Activated CD4-positive, CD25-positive, alpha-beta regulatory T cell treated with anti-CD3 and anti-CD28 coated beads, Interleukin-2, amount 50 U/mL, for 16 hours (primary cell): ENCODE measurements at places on chromosomes 4 and X.

- DNase-seq, result no peak
Observed at GRCh38 chrX:133646719-133647116, 231.4 kb upstream of the GPC4 start.

DNA sequence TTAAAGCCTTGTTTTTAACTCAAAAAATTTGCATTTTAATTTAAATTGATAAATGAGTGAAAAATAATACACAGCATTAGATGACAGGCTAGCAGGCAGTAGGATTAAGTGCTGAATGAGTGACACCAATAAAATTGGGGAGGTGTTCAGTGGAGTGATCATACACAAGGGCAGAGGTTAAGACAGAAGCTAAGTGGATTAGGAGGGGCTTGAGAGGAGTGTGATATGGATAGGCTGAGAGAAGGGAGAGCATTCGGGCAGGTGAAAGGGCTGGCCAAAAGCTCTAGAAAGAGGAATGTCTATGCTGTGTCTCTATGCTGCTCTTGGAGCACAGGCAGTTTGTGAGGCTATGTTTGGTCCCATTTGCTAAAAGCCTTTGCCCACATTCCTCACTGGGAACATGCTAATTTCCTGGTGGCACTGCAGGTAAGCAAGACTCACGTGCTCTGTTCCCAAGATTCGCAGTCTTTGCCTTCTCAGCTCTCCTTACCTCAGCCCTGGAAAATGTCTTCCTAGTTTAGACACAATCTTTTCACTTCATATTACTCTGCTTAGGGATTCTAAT lies 52.8 kb upstream of the CCSER1 start:
- no peak for DNase-seq

GRCh38 chr4:32454482-32454881 lies 1734.3 kb downstream of the PCDH7 start:
- no peak for DNase-seq

- no peak for DNase-seq
Observed at GRCh38 chr4:156303708-156304107, 350.0 kb upstream of the CTSO start.

GRCh38 chr4:147981305-147981704 lies 249.4 kb downstream of the ARHGAP10 start:
- no peak for DNase-seq

DNA sequence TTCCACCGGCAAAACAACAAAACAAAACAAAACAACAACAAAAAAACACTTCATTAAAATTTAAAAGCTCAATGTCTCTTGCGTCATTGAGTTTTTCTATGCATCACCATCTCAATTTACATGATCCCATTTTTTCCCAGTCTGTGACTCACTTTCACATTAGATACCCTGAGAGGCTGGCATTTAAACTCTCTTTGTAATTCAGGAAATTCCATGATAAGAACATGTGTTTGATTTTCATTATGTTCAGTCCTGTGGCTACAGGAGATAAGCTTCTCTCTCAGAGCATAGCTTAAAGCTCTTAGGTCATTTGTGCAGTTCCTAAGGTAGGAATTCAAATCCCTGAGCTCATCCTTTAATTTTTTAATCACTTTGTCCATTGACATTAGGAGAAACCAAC lies 104.6 kb downstream of the NBDY start:
- no peak for DNase-seq

DNA sequence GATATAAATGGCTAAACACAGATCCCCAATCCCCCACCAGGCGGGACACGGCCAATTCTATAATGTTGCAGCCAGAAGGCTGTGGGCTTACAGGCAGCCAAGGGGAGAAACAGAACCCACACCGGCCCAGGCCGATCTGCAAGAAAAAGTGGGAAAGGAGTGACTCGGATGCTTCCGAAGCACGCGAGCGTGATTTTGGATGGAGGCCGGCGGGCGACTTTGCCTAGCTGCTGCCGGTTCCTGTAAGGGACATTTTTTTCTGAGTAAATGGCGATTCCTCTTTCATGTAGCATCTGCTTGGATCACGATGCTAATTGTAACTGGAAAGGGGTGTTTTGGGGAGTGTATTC lies 470.2 kb downstream of the PCDH19 start:
- no peak for DNase-seq

DNA sequence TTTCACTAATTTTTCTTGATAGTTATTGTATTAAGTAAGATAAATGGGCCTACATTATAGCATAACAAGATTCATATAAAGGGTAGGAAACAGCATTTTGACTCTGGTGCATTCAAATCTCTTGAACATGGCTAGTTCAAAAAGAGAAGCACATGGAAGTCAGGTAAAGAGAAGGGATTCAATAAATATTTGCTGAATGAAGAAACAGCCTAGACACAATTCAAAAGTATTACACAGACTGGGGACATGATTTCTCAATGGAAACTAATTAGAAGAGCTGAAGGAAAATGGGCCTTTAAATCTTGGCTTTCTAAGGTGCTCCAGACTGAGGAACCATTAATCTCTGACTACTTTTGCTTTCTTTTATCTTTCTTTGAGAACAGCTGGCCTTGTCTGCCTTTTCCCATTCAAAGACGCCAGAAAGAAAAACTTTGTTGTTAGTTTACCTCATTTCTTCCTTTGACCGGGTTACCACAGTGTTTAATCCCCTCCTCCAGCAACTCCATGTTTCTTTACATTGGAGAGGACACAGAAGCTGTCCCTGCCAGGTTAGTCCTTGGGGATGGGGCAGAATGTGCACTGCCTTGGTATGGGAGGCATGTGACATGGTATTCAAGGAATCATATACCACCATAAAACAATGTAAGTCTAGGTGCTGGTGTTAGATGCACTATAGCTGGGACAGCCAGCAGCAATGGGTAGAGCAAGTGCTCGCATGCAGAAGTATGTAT lies 264.2 kb downstream of the CAMK2D start:
- no peak for DNase-seq

- DNase-seq, result no peak
Observed at GRCh38 chr4:75287738-75288517, 226.3 kb downstream of the RCHY1 start.

- DNase-seq, result no peak
Observed at GRCh38 chr4:85391071-85391470, 83.9 kb upstream of the ARHGAP24 start.

DNA sequence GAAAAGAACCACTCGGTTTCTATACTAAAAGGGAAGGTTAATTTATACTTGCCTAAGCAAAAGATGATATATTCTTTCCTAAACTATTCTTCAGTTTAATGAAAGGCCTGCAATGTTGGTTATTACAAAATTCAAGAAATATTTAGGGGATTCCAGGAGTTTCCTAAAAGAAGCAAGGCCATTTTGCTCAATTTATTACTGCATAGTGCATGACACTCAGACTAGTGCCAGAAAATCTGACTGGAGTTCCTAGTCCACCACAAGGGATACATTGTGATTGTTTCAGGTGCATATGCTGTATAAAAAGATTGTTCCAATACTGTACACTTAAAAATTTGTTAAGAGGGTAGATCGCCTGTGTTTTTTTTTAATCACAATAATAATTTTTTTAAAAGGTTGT lies 78.7 kb downstream of the CAPN6 start:
- DNase-seq, result no peak

- no peak for DNase-seq
Observed at GRCh38 chr4:151786158-151786495, 25.3 kb upstream of the GATB start.

GRCh38 chr4:102420563-102421398 lies 75.5 kb upstream of the SLC39A8 start:
- DNase-seq, result no peak

DNA sequence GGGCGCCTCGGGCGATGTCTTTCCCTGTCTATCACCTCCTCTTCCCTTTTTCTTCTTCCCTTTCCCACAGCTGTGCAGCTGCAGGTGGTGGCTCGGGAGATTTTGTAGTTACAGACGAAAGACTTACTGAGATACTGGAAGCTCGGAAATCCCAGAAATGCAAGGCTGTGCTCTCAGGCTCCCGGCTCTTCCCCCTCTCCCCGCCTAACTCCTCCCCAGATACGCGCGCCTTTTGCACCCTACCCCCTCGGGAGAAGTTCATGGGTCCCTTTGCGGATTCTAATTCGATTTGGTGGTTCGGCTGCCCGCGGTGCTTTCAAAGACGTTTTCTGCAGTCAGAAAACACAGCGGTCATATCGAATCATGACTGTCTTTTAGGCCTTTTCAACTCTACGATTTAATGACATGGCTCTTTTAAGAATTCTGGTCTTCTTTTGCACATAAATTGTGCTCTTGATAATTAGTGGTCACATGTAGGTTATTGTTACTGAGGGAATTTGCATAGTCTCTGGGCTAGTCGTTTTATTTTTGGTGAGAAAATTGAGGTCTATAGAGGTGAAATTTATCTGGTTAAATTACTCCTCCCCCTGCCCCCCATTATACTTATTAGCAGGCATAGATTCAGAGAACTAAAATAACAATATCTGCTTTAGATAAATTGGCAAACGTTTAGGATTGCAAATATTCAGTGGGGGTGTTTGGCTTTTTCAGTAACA lies 1.6 kb downstream of the SEPTIN11 start:
- no peak for DNase-seq

DNA sequence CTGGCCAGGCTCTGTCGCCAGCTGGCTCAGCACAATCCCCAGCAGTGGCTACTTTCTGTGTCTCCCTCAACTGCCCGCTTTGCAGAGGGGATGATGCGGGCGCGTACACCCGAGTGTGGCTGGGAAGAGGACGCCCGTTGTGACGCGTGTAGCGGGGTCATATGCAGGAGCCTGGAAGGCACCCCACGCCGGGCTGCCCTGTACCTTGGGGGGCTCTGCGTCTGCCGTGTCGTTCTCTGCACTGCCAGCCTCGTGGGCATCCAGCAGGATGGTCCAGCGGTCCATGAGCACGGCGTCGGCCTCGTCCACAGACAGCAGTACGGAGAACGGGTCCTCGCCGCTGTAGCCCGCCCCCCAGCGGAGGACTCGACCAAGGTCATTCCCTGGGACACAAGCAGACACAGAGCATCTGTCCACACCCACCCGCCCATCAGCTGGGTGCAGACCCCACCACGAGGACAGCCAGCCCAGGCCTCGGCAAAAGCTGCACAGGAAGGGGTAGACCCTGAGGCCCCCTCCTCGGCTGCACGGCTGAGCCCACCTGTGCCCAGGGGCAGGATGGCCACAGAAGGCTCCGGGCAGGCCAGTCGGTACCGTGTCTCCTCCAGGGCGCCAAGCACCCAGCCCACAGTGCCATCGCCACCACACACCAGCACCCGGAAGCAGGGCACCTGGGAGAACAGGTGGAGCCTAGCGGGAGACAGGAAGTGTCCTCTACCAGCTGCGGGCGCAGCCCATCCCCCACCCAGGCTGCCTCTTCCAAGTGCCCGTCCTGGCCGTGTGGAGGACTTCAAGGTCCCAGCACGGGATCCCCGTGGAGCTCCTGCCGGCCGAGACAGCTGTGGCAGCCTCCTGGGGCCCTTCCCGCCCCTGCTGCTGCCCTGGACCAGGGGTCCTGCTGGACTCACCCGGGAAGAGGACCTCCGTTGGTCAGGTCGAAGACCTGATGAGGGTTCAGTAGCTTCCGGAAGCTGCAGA lies 10.8 kb downstream of the DGKQ start:
- DNase-seq, result no peak

GRCh38 chrX:129347291-129347690 lies 176.0 kb downstream of the SMARCA1 start:
- no peak for DNase-seq
